ENCODE measurements at places on chromosomes 4 and X. TPM values are rescaled to one million over a fixed set of nuclear protein-coding genes. Genes with fewer than 3 reads are reported as not detected.

GRCh38 chrX:542179-542578 lies 88.4 kb upstream of the SHOX start:
- no peaks in the 10 kb centered on the region for H3K27me3 ChIP-seq
- H3K27ac ChIP-seq = no peak overlapping the region
- no peak for DNase-seq
- no peak overlapping the region for H3K4me3 ChIP-seq
- H3K4me1 ChIP-seq = no peaks in the 10 kb centered on the region

- no peaks in the 10 kb centered on the region for H3K27me3 ChIP-seq
- no peak overlapping the region for H3K4me3 ChIP-seq
- H3K27ac ChIP-seq = peak overlapping the region; percentile 73
- no peaks in the 10 kb centered on the region for H3K36me3 ChIP-seq
These were observed 18.9 kb upstream of the RASGEF1B start for GRCh38 chr4:81490403-81491160.

DNA sequence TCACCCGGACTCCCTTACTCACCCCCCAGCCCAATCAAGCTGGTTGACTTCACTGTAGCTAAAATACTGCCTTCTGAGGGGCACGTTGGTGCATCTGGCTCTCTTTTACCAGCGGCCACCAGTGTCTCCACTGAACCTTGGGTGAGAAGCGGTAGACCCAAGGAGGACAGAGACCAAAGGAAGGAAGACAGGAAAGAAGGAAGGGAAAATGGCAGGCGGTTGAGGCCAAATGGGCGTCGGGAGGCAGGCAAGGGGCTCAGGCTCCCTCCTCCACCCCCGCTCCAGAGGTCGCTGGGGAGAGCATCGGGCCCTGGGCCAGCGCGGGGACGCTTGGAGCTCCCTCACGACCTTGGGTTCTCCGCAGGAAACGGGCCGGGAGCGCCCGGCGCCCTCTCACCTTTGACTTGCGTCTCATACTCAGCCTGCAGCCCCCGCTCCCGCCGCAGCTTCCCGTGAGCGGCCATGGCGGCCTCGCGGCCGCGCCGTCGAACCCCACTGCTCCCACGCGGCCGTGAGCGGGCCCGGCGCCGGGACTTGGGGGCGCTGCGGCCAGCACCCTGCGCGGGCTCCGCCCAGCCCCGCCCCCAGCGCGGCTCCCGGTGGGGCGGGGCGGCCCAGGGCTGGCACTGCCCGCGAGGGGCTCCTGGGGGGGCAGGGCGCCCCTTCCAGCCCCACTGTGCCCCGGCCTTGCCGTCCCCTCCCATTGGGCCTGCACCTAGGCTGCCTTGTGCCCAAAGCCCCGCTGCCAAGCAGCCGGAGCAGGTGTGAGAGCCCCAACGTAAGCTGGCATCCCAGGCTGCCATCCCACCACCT lies at the start of gene ARHGAP4:
Gene ARHGAP4, minus strand, starts transcription at position 526 of the 813 bp plus-strand sequence. Its CDS starts 62 bp downstream, at position 464.
- no peak for DNase-seq
- H3K27ac ChIP-seq = peak within 1 kb of the TSS; percentile 87
- peak within 1 kb of the TSS; percentile 63 for H3K4me3 ChIP-seq
- no peaks in the 10 kb centered on the region for H3K4me1 ChIP-seq

GRCh38 chr4:165382640-165383039 lies 3.8 kb downstream of the CPE start:
- H3K36me3 ChIP-seq = no peaks in the 10 kb centered on the region
- no peak overlapping the region for H3K4me3 ChIP-seq
- DNase-seq = no peak
- H3K27ac ChIP-seq = peak overlapping the region; percentile 45
- H3K27me3 ChIP-seq = no peaks in the 10 kb centered on the region

GRCh38 chr4:17646693-17647092 lies 32.3 kb downstream of the MED28 start:
- no peak overlapping the region for H3K4me3 ChIP-seq
- H3K27me3 ChIP-seq = no peaks in the 10 kb centered on the region
- DNase-seq = no peak
- no peaks in the 10 kb centered on the region for H3K36me3 ChIP-seq

YY2 gene
- 3.6 TPM for total RNA-seq

DNA sequence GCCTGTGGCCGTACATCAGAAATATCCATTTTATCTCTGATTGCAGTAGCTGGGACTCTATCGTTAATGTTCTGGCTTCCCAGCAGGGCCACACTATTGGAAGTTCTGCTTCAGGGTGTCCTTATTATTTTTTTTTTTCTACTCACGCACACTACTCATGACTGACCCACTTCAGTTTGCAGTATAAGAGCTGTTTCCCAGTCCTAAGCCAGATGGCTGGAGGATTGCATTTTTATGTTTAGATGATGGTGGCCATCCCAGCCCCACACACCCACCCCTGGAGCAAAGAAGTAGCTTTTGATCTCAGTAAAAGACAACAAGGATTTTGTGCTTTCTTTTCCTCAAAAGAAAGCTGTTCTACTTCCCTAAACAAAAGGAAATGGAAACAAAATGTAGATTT lies 557.0 kb upstream of the GALNTL6 start:
- H3K27ac ChIP-seq = no peak overlapping the region
- no peaks in the 10 kb centered on the region for H3K36me3 ChIP-seq
- DNase-seq = no peak
- H3K4me1 ChIP-seq = no peaks in the 10 kb centered on the region

DNA sequence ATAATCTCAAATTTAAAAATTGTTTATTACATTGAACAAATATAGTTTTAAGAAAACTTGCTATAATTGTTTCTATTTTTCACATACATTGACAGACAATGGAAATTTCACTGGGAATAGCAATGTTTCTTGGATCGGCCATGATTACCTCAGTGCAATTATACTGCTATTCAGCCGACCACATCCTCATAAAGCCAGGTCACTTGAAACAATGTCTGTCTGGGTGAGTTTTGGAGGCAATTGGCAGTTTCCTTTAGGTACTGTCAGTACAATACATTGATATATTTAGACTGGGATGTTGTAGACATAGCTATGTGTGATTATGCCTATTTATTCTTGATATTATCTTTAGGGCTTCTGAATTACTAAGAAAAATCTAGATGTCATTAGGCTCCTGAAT lies 89.5 kb upstream of the VEGFC start:
- H3K4me1 ChIP-seq = no peaks in the 10 kb centered on the region
- no peak for DNase-seq
- H3K36me3 ChIP-seq = no peaks in the 10 kb centered on the region
- no peak overlapping the region for H3K4me3 ChIP-seq
- H3K27ac ChIP-seq = no peak overlapping the region
- no peaks in the 10 kb centered on the region for H3K27me3 ChIP-seq

PLAC1 gene
- total RNA-seq = not detected

PDE5A gene
- total RNA-seq = 49.8 TPM

DMRTC1B gene
- total RNA-seq = not detected

DNA sequence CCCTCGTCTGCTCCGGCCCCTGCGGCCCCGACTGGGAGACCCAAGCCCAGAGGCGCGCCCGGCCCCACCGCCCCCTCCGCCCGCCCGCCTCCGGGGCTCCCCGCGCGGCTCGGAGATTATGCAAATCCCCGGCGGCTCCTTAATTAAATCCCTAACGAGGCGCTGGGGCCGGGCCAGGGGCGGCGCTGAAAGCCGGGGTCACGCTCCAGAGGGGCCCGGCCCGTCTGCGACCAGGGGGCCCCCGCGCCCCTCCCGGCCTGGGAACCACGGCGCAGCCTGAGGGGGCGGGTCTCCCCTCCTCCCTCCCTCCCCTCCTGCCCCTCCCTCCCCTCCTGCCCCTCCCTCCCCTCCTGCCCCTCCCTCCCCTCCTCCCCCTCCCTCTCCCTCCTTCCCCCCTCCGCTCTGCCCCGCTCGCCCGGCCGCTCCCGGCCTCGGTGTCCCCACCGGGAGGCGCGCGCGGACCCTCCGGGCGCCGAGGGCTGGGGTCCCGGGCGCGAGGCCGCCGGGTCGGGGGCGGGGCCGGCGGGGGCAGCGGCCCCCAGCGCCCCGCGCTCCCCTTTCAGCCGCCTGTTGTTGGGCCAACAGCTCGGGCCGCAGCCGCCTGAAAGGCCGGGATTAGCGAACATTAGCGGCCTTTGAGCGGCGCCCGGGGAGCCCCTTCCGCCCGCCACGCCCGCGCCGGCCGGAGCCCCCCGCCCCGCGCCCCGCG lies 25.9 kb upstream of the FGFR3 start:
- no peak for DNase-seq
- no peak overlapping the region for H3K27ac ChIP-seq
- no peaks in the 10 kb centered on the region for H3K36me3 ChIP-seq
- H3K27me3 ChIP-seq = peaks cover 4% of the 10 kb centered on the region
- H3K4me1 ChIP-seq = peaks cover 6% of the 10 kb centered on the region
- peak overlapping the region; percentile 32 for H3K4me3 ChIP-seq

GRCh38 chrX:20352935-20353336 lies 86.2 kb upstream of the RPS6KA3 start:
- no peak overlapping the region for H3K4me3 ChIP-seq
- H3K4me1 ChIP-seq = no peaks in the 10 kb centered on the region
- H3K27me3 ChIP-seq = peaks cover 47% of the 10 kb centered on the region
- H3K27ac ChIP-seq = no peak overlapping the region
- H3K36me3 ChIP-seq = no peaks in the 10 kb centered on the region
- no peak for DNase-seq

BEX3 gene
- total RNA-seq = 133 TPM

DTHD1 gene
- 0.33 TPM for total RNA-seq

DNA sequence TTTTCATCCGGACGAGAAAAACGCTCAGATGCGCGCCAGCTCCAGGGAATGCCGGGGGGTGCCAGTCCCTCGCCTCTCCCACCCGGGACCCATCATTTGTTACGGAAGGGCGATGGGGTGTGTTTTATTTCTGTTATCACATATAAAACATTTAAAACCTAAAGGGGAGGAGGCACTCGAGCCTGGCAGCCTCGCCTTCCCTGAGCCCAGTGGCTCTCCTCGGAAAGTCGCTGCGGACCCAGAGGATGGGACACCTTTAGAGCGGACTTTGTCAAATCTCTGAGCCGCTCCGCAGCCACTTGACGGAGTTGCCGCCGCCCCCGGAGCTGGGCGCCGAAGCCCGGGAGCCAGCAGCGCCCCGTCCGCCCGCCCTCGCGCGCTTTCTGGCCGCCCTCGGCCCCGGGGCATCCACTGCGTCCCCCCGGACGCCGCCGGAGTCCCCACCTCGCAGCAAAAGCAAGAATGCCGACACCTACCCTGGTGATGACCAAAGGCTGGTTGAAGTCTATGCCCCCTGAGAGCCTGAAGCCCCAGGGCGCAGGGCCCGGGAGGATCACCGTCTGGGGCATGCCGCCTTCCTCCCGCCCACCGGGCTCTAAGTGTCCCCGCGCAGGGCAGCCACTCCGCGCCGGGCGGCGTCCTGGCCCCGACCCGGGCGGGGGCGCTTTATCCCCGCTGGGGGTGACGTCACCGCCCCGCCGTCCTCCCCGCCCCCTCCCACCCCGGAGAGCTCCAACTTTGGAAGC lies at the start of gene PDLIM3:
Gene PDLIM3, minus strand, starts transcription at position 642 of the 746 bp plus-strand sequence. Its CDS starts 73 bp downstream, at position 569.
- DNase-seq = peak; percentile 72
- H3K27ac ChIP-seq = peak within 1 kb of the TSS; percentile 94
- H3K4me1 ChIP-seq = no peaks in the 10 kb centered on the region
- no peaks in the 10 kb centered on the region for H3K27me3 ChIP-seq

DNA sequence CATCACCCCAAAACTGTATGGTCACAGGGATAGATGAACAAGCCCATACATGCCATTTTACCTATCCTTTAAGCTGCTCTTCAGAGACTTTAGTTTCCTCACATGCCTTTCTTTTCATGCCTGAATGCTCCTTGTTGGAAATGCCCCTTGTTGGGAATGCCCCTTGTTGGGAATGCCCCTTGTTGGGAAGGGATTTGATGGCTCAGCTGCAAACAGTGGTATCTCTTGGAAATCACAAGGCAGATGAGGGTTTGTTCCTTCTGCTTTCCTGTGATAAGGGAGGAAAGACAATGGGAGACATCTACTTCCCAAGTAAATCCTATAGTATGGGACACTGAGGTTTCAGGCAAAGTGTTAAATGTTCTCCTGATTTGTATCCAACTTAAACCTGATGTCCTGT lies 11.5 kb downstream of the CXCL2 start:
- DNase-seq = no peak
- H3K27ac ChIP-seq = no peak overlapping the region
- H3K4me3 ChIP-seq = no peak overlapping the region

POF1B gene
- total RNA-seq = 0.48 TPM

DNA sequence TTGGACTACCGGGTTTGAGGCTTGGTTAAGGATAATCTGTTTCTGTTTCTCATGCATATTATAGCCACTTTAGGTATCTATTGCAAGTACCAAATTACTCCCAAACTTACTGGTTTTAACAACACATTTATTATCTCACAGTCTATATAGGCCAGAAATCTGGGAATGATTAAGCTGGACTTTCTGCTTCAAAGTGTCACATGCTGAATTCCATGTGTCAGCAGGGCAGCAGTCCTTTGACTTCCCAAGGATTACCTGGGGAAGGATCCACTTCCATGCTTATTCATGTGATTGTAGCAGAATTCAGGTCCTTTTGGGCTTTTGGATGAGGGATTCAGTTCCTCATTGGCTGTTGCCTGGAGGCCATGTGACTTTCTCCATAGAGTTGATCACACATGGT lies 349.0 kb upstream of the TRAM1L1 start:
- no peak overlapping the region for H3K27ac ChIP-seq
- H3K4me3 ChIP-seq = no peak overlapping the region
- H3K27me3 ChIP-seq = no peaks in the 10 kb centered on the region
- no peaks in the 10 kb centered on the region for H3K4me1 ChIP-seq

- no peaks in the 10 kb centered on the region for H3K36me3 ChIP-seq
- no peak overlapping the region for H3K4me3 ChIP-seq
- no peaks in the 10 kb centered on the region for H3K27me3 ChIP-seq
- no peak overlapping the region for H3K27ac ChIP-seq
- H3K4me1 ChIP-seq = no peaks in the 10 kb centered on the region
- DNase-seq = no peak
These were observed 109.4 kb downstream of the EFHC2 start for GRCh38 chrX:44234116-44234515.

HTN3 gene
- total RNA-seq = not detected

USP51 gene
- 4.0 TPM for total RNA-seq

SH3RF1 gene
- 37.0 TPM for total RNA-seq

DNA sequence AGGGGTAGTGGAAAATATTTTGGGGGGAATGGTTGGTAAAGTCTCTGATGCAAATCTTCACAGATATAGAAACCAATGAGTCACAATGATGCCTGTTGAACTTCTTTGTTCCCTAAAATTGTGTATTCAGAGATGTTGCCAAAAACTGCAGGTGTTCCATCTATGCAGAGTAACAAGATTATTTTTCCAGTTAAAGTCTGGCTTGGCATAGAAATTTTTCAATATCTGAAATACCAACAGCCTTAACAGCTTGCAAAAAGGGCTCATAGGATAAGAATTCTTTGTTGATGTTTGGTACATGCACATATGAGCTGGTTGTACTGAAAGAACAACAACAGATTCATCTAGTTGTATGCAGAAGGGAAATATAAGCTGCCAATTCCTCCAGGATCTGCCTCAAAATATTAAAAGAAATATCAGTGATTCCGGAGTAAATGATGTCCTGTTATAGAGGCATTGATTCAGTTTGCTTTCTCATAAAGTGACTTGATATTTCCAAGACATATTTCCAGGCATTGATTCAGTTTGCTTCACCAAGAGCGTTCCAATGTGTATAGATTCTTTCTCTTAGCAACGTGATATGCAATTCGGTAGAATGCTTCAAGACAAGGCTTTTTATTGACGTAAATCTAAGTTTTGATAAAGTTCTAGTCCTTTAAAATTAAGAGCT lies 564.4 kb downstream of the TMA16 start:
- H3K27me3 ChIP-seq = no peaks in the 10 kb centered on the region
- H3K27ac ChIP-seq = no peak overlapping the region
- no peaks in the 10 kb centered on the region for H3K36me3 ChIP-seq

DSPP gene
- total RNA-seq = under 0.01 TPM
